Naive thymus-derived CD4-positive, alpha-beta T cell (primary cell): ENCODE measurements at places on chromosomes 11 and 22. TPM values are rescaled to one million over a fixed set of nuclear protein-coding genes. Genes with fewer than 3 reads are reported as not detected.

Gene SPDYC
- total RNA-seq: not detected

Gene C11orf91
- not detected for total RNA-seq

Gene HEPHL1
- total RNA-seq: not detected

Gene TSPAN18
- total RNA-seq: 40.7 and 43.6 TPM in 2 replicates

Gene KCNQ1
- total RNA-seq: 44.6 TPM

Gene LGALS12
- total RNA-seq: not detected

Gene MLC1
- 7.2 TPM for total RNA-seq

Gene C11orf86
- not detected for total RNA-seq

Gene EXPH5
- 3.2 TPM for total RNA-seq

Gene CECR2
- 0.15 and 0.25 TPM in 2 replicates for total RNA-seq

Gene BTBD18
- total RNA-seq: not detected in 2 replicates

Gene SLC22A9
- total RNA-seq: not detected

Gene CPSF7
- total RNA-seq: 174 TPM

Gene LDHAL6A
- total RNA-seq: not detected

Gene SYCE3
- total RNA-seq: not detected in 2 replicates

Gene FKBP2
- 20.3 TPM for total RNA-seq

- no peak for DNase-seq
These were observed 2.7 kb downstream of the SIK3 start for GRCh38 chr11:117095284-117096161.

- DNase-seq: peak; percentile 36
These were observed 32.4 kb downstream of the EIF3F start for GRCh38 chr11:8019314-8020243.

- no peak for DNase-seq
These were observed 107.5 kb downstream of the USP35 start for GRCh38 chr11:78295991-78296930.

DNA sequence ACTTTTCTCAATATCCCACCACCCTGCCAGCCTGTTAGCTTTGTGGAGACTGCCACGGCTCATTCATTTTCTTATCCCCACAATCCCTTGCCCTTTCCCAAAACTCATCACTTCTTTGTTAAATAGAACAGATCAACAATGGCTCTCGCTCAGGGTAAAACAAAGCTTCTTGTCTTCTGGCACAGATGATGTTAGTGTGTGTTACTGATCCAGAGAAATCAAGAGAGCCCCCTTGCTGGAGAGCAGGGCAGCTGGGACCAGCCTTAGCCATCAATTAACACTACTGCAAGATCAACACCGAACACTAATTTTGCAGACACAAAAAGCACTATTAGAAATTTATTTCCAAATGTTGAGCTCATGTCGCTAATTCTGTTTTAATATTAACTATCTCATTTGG lies 420.9 kb downstream of the TENM4 start:
- DNase-seq: no peak

DNA sequence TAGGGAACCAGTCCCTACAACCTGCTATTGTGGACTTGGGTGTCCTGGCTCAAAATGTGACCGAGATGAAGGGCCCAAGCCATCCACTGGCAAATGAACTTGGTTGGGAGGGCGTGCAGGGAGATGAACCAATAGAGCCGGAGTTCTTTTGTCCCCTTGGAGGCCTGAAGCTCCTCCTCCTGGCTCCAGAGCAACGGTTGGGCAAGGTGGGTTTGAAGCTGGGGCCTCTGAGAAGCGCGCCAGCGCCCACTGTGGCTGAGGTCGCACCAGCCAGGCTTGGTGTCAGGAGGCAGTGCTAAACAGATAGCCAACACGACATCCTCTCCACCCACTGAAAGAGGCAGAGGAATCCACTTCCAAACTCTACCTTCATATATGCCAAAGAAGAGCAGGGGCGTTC lies 36.0 kb upstream of the PACSIN2 start:
- no peak for DNase-seq

GRCh38 chr11:105429096-105429910 lies 180.6 kb upstream of the GRIA4 start:
- DNase-seq: no peak

- no peak for DNase-seq
These were observed 59.2 kb downstream of the CACNG2 start for GRCh38 chr22:36644333-36644757.

GRCh38 chr22:30282616-30283046 lies 6.7 kb downstream of the CASTOR1 start:
- no peak for DNase-seq

- DNase-seq: no peak
These were observed 23.5 kb downstream of the FZD4 start for GRCh38 chr11:86931548-86932258.

DNA sequence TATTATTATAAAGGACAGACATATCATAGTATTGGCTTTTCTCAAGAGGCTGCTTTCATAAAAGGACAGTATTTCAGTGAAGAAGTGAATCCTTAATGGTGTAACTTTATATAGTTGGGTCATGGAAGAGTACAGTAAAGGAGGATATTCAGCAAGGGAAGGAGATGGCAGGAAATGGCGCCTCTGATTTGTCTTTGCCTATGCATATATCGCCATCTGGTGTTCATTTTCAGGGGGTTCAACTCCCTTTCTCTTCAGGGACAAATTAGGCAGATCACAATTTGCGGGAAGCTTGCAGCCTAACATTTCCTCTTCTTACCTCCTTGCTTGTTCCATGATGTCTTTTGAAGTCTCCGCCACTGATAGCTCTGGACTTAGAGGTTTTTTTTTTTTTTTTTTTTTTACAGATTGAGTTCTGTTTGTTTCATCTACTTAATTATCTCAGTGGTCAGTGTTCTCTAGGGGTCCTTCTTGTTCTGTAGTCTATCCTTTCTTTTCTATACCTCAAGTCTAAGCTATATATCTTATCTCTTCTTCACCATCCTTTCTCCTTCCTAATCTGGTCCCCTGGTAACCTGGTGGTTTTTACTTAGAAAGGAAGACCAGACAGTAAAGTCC lies 21.8 kb upstream of the RRM1 start:
- DNase-seq: peak; percentile 65

GRCh38 chr22:44646668-44647067 lies 55.3 kb upstream of the PRR5 start:
- DNase-seq: no peak

DNA sequence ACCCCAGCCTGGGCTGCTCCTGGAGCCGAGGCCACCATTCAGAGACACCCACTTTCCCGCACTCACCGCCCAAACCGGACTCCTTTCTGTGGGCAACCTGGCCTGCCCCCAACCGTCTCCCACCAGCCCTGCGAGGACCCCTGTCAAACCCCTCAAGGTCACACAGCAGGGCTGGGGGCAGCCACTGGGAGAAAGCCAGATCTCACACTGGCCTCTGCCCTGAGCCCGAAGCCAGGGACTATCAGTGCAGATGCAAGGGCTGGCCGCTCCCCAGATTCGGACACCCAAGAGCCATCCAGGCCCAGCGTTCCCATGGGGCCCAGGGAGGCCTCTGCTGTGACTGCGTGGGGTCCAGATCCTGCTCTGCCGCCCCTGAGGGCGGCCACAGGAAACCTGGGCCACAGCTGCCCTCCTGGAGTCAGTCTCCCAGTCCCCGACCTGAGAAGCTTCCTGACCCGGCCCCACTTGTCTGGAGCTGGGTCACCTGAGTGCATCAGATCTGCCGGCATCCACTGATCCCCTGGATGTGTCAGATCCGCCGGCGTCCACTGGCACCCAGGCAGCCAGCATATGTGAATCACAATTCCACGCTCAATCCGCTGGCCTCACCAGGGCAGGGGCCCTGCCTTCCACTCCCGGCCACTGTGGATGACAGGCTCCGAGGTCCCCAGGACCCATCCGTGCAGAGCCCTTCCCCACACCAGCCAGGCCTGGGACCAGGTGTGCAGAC lies 139.7 kb downstream of the BRD1 start:
- DNase-seq: no peak

GRCh38 chr11:10716122-10716521 lies 22.6 kb upstream of the IRAG1 start:
- DNase-seq: no peak

- DNase-seq: no peak
These were observed 724.7 kb downstream of the DLG2 start for GRCh38 chr11:84902445-84902844.

DNA sequence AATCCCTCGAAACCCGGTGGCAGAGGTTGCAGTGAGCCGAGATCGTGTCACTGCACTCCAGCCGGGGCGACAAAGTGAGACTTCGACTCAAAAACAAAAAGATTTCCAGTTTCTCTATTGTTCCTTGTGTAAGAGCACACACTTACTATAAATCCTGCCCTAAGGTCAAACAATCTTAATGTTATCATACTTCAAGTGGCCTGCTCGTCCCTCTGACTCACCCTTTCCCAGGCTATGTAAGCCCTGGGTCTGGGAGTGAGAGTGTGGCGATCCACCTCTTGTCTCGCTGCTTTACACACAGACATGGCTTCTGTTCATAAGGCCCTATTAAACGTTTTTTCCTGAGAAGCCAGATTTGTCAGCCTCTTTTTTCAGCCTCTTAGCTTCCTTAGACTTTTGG lies 24.4 kb upstream of the A4GALT start:
- DNase-seq: no peak

- DNase-seq: no peak
These were observed 39.2 kb upstream of the NFAM1 start for GRCh38 chr22:42471441-42471840.

GRCh38 chr22:45211435-45211834 lies 29.3 kb downstream of the KIAA0930 start:
- DNase-seq: no peak

DNA sequence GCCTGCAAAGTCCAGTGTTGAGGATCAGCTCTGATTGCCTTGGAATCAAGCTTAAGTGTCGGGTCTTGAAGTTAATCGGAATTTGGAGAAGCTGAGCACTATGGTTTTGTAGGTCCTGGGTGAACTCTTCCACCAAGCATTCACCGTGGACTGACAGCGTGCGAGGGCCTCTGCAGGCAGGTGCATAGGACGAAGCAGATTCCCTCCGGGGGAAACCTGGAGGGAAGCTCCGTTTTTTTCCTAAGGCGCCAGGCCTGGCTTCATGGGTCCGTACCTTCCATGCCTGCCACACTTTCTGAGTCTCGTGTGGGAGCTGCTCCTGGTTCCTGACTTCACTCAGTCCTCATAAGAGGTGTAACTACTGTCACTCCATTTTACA lies 170.1 kb downstream of the CRYBB2 start:
- DNase-seq: no peak

DNA sequence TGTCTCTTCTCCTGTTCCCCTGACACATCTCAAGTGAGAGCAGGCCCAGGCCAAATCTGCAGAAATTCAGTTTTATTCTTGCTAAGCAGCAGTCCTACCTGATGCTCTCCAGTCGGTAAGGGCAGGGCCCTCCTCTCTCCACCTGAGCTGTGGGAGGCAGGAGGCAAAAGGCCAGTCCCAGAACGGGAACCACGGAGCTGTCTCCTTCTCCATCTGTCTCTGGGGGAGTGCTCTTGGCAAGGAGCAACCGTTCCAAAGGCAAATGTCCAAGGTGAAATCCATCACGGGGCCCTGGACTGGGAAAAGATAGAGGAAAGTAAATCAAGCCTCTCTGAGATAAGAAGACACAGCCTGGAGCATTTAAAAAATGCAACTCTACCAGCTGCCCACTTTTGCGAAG lies 65.2 kb upstream of the CDON start:
- DNase-seq: no peak

DNA sequence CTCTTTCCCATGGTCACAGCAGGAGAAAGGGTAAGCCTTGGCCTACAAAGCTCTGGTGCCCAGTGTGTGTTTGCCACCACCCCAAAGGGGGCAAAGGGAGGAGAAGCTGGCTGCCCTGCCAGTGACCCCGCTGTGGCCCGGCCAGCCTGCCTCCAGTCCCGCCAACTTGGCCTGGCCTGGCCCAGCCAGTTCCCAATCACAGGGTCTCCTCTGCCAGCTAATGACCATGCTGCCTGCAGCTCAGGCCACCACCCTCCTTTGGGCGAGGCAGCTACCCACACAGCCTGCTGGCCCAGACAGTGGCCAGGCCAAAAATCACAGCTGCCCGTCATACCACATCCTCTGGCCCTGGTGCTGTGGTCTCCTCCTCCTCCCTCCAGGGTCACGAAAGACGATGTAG lies 5.1 kb downstream of the GDPD5 start:
- no peak for DNase-seq

- no peak for DNase-seq
These were observed 24.3 kb downstream of the CD6 start for GRCh38 chr11:60995798-60996197.

DNA sequence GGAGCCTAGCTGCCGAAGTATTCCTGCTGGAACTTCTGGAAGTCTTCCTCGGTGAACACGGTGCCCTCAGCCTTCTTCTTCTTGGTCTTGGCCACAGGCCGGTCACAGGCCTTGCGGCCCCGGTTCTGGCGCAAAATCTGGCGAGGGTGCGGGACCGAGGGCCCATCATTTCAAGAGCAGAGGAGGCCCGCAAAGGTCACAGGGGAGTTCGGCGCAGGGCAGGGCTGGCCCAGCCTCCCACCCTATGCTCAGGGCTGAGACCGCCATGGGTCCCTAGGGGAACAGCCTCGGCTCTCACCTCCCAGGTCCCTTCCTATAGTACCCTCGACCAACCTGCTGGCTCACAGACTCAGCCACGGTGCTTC lies 3.1 kb downstream of the RPS19BP1 start:
- DNase-seq: no peak

DNA sequence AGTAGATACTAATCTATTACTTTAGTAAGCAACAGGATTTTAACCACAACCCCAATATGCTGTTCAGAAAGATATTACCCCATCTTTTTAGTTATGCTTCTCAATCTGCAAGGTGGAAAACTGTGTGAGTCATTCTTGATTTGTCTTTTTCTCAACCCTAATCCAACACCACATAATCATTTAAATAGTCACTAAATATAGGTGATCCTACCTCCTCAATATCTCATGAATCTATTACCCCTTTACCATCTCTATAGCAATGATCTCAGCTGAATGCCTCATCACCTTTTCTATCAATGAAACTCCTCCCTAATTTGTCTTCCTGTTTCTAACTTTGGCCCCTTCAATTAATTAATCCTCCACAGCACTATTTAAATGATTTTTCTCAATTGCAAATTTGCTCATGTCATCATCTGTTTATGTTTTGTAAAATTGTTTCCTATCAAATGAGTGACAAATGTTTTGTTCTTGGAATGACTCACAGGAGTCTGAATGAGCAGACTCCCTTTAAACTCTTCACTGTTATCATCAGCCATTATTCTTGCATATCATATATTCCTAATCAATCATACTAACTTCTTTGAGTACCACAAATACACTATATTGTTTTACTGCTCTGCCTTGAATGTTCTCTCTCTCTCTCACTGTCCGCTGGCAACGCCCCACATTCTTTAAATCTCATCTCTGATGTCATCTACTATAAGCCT lies 26.1 kb downstream of the SNX19 start:
- DNase-seq: no peak

DNA sequence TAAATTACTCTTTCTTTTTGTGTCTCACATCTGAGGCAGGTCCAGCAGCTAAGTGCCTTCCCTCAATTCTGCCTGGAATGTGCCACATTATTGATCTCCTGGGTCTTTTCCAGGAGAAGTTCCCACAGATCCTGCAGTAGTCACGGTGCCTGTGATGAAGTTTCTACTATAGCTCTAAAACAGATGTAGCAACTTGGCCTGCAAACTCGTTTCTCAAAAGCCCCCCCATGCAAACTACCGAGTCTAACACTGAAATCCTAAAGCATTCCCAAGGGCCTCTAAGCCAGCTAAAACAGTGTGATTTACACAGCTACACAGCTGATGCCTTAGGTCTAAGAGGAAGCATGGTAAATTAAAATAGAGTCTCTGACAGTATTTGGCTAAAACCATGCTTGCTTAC lies 54.3 kb downstream of the DDI1 start:
- no peak for DNase-seq
